ENCODE measurements at places on chromosomes 13 and 19. TPM values are rescaled to one million over a fixed set of nuclear protein-coding genes. Genes with fewer than 3 reads are reported as not detected.

DNA sequence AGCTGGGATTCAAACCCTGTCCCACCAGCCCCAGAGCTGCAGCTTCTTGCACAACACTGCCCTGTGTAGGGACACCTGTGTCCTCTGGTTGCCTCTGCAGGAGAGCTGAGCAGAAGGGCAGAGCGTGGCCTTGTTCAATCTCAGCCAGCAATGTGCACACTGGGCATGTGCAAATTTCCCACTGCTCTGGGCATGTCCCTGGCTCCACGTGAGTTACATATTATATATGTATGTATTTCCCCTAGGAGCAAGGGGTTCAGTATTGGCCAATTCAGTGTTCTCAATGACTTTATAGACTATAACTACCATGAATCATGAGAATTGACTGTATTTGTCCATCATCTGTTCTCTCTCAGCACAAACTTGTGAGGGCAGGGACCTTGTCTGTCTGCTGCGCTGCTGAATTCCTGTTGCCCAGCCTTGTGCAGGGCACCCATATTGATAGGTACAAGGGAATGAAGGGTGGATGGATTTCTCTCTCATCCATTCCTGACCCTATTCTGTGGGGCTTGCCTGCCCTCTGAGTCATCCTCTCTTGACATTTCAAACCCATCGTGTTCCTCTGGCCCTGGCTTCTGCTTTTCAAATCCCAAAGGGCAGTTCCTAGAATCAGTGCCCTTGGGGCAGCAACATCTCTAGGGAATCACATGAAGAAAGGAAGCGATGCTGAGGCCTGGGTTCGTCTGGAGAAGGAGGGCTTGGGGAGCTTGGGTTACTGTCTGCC, 69.7 kb downstream of the ERICH6B start:
- DNase-seq = no peak

DNA sequence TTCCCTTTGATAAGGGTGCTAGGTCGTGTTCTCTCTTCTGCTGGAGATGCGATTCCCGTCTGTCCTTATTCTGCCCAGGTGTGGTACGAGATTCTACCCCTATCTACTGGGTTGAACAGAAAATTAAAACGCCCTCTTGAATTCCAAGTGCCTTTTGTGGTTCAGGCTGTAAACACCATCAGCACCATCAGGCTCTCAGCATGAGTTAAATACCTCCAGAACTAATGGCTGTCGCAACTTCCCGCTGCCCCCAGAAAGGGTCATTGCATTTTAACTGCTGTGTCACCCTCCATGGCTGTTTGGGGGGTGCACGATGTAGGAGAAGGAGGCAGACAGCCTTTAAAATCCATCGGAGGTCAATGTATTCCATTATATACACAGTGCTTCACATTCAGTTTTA, 177.4 kb downstream of the OXGR1 start:
- no peak for DNase-seq

DNA sequence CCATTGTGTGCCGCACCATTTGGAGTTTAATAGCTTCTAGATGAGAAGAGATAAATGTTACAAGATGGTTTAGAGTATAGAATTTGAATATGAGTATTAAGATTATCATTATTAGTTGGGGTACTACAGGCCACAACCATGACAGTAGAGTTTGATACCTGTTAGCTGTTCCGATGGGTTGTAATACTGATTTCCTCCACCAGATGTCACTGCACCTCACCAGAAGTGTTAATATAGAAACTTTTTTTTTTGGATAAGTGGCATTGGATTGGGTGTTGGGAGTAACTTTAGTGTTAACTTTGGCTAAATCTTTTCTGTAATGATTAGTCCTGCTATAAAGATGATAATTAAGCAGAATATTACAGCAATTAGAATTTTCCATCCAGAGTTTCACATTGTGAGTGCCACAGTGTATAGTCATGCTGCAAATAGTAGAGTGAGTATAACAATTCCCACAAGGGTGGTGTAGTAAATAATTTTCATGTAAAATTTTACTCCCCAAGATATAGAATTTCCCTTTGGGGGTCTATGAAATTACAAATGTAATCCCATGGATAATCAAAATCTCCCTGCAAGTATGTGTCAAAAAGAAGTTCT, 56.3 kb downstream of the PSG3 start:
- peak; percentile 51 for DNase-seq

GRCh38 chr19:41904118-41904870, 21.3 kb downstream of the ARHGEF1 start:
- DNase-seq = peak; percentile 97

DNA sequence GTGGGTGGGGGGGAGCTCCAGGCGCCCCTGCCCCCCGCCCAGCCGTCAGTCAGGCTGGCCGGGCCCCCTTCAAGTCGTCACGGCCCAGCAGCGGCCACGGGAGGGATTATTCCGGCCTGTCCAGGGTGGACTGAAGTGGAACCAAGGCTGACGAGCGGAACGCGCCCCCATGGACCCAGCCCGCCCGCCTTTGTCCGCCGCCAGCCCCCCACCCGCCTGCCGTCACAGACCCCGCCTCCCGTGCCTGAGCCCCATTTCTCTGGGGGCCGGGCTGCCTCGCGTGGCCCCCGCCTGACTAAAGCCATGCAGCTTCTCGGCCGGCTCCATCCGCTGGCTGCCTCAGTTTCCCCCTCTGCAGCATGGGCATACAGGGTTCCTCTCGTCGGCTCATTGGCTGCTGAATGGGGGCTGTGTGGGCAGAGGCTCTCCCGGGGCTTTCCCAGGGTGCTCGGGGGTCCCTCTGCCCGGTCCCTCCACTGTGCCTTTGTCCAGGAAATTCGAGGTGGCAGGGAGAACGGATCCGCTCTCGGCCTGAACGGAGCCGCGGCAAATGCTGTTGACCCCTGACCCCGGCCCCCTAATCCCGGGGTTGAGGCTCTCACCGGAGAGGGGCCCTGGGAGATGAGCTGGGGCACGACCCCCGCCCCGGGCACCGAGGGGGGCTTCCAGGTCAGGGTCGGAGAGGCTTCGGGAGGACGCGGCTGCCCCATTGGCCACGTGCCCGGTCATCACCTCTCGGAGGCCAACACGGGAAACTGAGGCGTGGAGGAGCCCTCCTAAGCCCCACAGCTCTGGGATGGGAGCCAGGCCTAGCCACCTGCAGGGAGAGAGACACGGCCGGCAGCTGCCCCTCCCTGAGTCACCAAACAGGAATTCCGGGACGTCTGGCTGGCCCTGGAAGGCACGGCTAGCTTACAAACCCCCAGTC, 27.4 kb downstream of the EFNA2 start:
- DNase-seq = peak; percentile 70

GRCh38 chr13:48121733-48122132, 26.8 kb upstream of the MED4 start:
- no peak for DNase-seq

Gene CEACAM19
- total RNA-seq = 2.9 TPM

- DNase-seq = peak; percentile 13
These were observed 18.5 kb downstream of the RFX2 start for GRCh38 chr19:6091771-6092291.

All from Caco-2 (cell line).